Forelimb muscle (tissue), 1 donor: ENCODE measurements at places on chromosomes 12 and 14.

GRCh38 chr14:101922866-101923265 lies 41.5 kb upstream of the DYNC1H1 start:
- no peak for DNase-seq

DNA sequence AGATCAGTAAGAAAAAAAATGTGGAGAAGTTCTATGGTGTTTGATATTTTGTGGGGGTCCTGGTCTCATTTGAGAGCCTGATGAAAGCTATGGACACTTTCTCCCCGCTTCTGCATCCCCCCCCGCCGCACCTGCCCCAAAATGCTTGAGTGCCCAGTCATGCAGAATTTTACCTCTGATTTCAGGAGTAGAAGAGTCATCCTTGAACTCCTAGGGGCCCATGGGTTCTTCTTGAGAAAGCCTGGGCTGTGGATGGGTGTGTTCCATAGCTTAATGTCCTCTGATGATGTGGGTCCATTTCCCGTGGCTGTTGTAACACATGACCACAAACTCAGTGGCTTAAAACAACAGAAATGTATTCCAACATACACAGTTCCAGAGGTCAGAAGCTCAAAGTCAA lies 248.8 kb upstream of the PWP1 start:
- no peak for DNase-seq

- DNase-seq = no peak
Observed at GRCh38 chr12:47885012-47885501, 19.7 kb downstream of the VDR start.

GRCh38 chr14:98984719-98985041 lies 287.3 kb downstream of the BCL11B start:
- DNase-seq = no peak

DNA sequence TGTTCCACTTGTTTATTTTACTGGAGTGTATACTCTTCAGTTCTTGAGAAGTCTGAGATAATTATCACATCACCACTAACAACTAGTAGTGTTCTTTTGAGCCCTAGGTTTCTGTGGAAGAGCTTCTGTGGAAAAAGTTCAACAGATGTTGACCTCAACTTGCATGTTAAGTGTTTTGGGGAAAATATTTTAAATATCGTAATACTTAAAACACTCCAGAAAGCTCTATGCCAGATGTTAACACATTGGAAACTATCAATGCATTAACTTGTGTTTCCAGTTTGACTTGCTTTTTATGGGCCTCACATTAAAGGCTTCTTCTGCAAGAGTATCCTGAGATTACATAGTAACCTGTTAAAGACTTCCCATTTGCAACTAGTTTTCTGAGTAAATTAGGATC lies 173.1 kb downstream of the DUSP6 start:
- no peak for DNase-seq

DNA sequence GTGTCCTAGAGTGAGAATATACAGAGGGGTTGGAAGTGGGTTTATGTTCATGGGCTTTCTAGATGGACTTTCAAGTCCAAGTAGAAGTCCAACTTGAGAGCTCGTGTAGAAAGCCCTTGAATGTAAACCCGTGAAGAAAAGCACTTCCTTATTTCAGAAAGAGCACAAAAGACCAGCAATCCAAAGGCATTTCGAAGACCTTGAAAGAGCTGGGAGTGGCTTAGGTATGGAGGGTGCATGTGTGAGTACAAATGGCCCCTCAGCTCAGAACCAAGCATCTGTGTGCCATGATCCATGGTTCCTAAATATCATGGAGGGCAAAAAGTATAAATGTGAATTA lies 160.7 kb downstream of the ETV6 start:
- DNase-seq = no peak

GRCh38 chr12:48979602-48980388 lies 1.7 kb downstream of the WNT1 start:
- no peak for DNase-seq

DNA sequence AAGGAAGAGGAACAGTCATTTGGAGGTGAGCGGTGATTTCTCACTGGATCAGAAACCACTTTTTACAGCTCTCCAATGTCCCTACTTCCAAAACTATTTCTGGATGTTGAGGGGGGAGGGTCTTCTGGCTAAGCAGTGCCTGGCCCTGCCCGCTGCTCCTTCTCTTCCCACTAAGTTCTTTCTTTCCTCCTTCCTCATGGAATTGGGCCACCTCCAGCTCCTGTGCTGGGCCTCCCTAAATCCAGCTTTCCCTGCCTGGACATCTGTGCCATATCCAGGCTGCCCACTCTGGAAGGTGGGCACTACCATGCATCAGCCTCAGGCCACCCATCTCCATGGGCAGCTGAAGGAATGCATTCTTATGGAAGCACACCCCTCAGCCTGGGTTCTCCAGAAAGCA lies 11.5 kb downstream of the DHRS2 start:
- DNase-seq = no peak

DNA sequence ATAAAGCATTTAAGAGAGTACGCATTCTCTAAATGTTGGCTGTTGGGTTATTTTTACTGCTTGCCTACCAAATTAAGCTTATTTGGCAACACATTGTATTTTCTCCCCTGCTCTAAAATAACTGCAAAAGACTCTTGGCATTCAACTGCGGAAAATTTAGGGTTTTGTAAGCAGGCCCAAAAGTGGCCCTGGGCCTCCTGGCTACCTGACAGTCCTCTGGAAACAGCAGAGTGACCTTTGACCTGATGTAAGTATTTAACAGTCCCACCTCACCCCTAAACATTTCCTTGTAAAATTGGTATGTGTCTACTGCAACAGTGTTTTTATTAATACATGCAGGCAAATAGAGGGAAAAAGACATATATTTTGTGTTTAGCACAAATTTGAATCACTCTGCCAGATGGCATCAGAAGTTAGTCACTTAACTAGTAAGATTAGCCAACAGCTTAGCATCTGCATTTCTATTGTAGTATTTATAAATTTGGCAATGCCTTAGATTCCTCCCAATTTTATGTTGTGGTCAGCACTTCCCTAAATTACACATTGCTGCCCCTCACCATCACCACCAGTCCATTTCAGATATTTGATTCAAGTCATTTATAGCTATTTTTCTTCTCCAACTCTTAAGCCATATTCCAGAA lies 11.2 kb downstream of the LLPH start:
- no peak for DNase-seq

DNA sequence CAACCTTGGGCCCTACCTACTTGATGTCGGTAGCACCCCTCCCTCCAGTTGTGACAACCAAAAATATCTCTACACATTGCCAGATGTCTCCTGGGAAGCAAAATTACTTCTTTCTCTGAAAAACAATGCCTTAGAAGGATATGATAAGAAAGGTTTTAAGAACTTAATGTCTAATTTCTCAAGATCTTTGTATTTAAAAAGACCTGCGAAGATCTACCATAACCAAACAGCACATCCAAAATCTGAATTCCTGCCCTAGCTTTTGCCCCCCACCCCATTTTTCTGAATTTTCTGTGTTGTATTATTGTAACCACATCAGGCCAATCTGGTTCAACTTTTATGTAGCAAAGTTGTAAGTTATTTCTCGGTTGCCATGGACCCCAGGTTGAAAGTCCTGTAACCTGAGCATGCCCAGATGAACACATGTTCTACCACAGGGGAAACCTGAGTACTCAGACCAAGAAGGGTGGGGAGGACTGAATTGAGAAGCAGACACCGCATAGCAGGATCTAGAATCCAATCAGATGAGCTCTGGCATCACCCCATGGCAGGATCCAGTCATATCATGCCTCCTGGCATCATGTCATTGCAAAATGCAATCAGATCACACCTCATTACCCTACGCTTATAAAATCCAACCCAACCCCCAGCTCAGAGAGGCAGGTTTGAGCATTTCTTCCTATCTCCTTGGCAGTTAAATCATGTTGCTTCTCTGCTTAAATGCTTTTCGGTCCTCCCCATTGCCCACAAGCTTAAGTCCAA lies 8.7 kb downstream of the TMEM253 start:
- no peak for DNase-seq

DNA sequence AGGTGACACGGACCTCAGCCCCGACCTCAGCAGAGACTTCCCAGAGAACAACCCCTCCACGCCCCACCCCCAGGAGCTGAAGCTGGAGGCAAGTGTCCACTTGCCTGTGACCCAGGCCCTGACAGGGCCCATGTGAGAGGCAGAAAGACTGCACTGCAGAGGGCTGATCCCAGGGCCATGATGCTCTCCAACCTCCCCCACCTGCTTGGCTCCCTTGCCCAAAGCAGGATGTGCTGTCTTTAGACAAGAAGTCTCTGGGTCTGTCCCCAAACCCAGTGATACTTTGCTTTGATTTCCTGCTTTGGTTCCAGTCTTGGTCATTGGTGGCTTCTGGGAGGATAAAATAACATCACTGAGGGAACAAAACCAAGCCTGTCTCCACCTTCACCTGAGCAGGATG lies 59.4 kb downstream of the BCL11B start:
- DNase-seq = no peak

GRCh38 chr14:31592631-31593030 lies 31.4 kb downstream of the NUBPL start:
- DNase-seq = no peak

DNA sequence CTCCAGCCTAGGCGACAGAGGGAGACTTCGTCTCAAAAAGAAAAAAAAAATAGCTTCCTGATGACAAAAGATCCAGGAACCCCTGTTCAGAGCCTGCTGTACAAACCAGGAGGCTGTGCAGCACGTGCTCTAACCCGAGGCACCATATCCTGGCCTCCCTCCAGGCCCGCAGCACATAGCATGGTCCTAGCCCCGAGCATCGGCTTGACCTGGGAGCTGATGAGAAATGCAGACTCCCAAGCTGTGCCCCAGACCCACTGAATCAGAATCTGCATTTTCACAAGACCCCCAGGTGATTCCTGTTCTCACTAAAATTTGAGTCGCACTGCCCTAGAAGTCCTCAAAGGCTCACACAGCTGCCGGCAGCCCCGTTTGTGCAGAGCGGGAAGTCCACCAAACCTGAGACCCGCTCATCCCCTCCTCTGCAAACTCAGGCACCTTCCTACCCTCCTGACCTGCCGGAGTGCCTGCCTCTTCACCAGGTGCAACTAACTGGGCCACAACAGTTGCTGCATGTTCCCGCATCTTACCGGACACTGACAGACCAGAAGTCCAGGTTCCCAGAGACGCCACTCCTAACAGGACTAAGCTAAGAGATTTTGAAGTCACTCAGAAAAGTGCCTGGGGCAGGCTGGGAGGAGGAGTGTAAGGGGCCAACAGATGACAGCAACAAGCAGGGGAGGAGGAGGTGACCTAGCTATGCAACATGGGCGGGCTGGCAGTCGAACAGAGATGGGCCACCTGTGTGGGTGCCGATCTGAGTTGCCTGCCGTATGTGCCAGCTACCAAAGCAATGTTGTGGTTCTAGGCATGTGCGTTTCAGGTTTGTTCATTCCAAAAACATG lies 24.0 kb upstream of the RIN3 start:
- DNase-seq = no peak

- DNase-seq = no peak
Observed at GRCh38 chr12:19665121-19665900, 226.0 kb downstream of the AEBP2 start.

GRCh38 chr14:89025561-89026236 lies 201.2 kb downstream of the TTC8 start:
- DNase-seq = no peak

DNA sequence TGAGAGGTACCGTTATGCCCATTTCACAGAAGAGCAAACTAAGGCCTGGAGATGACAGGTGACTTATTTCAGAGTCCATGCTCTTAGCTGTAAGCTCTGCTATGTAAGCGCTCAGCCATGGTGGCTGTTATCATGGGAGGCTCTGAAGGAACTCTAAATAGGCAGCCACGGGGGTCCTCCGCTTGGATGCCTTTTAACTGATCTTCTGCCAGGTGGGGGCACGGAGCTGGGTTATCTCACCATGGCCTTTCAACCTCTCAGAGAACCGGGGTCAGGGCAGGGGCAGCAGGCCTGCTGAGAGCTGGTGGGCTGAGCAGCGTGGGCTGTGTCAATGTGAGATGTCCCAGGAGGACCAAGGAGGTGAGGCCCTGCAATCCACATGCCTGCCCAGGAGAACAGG lies 49.7 kb upstream of the RBM19 start:
- no peak for DNase-seq

GRCh38 chr12:108370415-108370814 lies 31.3 kb upstream of the CMKLR1 start:
- no peak for DNase-seq

- no peak for DNase-seq
Observed at GRCh38 chr14:101335061-101335661, 226.1 kb upstream of the DIO3 start.

DNA sequence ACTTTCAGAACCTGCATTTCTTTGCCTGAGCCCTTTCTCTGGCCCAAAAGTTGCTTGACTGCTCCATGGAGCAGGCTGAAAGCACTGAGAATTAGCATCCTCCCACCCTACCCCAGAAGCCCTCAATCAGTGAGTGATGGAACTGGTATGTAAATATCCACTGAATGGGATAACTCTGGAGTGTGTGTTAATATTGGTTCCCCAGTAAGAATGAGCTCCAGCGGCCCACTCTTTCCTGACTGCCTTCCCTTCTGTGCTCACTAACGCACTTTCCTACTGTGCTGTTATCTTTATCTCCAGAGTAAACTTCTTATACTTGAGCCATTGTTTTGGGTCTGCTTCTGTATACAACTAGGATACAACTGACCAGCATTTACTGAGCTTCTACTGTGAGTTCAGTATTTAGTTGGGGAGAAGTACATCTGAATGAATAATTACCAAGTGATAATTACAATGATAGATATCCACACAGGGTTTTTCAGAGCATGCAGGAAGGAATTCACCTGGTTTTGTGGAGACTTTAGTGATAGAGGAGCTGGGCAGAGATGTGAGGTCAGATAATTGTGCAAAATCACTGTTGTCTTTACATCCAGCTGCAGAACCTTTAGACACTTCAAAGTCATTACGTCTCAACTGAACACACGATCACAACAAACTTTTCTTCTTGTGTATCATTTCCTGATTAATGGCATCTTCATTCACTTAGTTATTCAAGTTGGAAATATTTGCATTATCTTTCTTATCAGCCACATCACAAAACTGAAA lies 149.2 kb upstream of the BTG1 start:
- no peak for DNase-seq

GRCh38 chr14:21215879-21216251 lies 53.4 kb downstream of the HNRNPC start:
- DNase-seq = no peak

- peak; percentile 6 for DNase-seq
Observed at GRCh38 chr12:44873898-44874297, 2.2 kb downstream of the NELL2 start.

DNA sequence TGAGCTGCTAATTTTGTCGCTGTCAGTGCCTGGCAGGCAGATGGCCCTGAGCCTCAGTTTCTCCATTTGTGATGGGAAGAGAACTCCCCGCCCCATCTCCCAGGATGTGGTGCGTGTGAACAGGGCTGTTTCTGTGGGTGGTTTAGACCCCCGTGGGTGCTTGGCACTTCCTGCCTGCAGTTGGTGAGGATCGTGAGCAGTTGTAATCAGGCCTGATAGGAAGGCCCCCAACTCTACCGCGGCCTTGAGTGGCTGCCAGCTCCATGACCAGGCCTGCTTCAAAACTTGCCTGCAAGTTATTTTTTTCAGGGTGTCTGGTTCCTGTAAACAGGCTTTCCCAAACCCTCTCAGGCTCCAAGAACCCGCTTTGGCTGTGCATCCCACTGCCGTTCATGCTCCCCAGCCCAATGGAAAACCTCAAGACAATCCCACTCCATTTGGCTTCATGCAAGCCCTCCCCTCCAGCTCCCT lies 138.4 kb downstream of the ZFP36L1 start:
- no peak for DNase-seq

- no peak for DNase-seq
Observed at GRCh38 chr12:11209113-11209512, 22.4 kb upstream of the TAS2R42 start.
